ENCODE measurements at places on chromosomes 6 and 20.

DNA sequence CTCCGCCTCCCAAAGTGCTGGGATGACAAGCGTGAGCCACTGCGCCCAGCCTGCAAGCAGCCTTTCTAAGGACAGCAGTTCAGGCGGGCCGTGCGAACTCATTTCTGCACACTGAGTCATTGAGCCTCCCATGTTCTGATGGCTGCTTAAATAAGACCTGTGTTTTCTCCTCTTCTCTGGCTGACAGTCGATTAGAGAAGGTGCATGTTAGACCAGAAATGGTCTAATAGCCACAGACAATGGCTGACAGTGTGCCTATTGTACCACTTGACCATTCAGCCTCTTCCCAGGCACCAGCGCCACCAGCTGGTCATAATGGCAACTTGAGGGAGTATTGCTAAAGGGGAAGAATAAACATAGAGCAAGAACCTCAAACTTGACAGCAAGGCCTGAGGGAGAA lies 6.2 kb downstream of the CST11 start:
- peak; percentile 24 for DNase-seq

GRCh38 chr20:9206486-9206885 lies 137.6 kb downstream of the PLCB4 start:
- no peak for DNase-seq

GRCh38 chr20:34083137-34083536 lies 28.9 kb downstream of the EIF2S2 start:
- DNase-seq: no peak

DNA sequence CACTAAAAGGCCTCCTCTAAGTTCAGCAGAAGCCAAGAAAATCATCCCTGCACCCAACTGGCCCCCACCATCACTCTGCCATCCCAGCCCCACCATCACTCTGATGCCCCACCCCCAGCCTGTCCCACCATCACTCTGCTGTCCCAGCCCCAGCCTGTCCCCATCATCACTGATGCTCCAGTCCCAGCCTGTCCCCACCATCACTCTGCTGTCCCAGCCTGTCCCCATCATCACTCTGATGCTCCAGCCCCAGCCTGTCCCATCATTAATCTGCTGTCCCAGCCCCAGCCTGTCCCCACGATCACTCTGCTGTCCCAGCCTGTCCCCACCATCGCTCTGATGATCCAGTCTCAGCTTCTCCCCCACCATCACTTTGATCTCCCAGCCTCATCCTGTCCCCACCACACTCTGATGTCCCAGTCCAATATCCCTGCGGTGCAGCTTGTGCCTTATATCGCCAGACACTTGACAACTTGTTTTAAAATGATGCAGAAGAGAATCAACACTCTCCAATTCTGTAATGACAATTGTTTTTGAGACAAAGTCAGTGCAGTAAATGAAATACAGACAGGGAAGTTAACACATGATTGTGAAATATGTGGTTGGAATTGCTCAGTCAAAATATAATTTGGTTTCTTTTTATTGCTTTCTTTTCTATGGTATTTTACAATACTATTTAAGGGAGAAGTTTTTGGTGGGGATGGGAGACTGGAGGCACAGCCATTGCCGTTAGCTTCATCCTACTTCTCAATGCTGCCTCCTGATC lies 100.8 kb downstream of the TNFAIP3 start:
- no peak for DNase-seq

DNA sequence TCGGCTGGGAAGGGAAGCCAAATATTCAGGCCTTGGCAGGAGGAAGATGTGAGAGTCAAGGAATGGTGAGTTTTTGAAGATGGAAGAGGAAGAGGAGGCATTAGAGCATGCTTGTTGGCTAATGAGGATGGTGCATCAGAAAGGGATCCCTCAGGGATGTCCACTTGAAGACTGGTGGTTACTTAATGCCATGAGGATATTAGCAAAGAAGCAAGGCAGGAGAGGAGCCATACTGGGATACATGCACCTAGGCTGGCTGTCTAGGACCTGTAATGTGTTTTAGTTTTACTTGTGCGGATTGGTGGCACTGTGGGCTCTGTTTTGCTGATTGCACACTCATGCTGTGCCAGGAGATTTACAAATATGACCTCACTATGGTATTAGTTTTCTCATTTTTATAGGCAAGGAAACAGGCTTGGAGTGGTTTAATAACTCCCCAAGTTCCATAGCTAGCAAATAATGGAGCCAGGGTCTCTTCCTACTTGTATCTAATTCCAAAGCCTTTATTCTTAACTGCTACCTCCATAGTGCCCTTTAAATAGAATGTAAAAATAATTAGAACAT lies 37.8 kb downstream of the NCOA7 start:
- no peak for DNase-seq

DNA sequence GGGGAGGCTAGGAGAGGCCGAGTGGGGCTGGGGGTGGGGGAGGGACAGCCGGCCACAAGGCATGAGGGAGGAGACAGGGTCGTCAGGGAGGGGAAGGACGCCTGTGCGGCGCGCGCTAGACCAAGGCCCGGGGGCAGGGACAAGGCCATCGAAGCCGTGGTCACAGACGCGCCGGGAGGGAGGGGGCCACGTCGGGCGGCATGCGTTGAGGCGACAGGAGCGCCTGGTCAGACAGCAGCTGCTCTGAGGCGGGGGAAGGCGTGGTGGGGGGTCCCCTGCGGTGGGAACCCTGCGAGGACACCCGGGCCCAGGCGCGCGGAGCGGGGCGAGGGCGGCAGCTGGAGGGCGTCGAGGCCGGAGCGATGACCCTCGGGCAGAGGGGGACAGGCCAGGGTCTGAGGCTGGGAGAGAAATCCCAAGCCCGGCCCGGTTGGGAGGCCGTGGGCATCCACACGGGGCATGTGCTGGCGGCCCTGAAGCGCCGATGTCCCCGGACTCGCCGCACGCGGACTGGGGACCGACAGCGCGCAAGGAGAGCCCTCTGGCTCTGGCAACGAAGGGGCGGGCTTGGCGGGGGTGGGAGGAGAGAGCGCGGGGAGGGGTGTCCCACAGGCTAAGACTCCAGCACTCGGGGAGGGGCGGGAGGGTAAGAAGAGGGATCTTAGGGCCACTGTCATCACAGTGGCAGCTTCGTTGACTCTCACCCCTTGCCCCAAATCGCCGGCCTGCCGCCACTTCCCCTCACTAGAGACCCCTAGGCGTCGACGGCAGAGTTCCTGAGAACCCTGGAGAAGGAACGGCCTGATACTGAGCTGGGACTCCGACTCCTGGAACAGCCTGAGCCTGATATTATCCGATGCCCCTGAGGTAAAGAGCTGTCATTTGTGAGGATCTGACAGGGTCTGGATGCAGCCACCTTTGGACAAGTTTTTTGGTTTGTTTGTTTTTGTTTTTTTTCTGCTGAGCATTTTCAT lies 5.0 kb downstream of the TMEM239 start:
- no peak for DNase-seq

DNA sequence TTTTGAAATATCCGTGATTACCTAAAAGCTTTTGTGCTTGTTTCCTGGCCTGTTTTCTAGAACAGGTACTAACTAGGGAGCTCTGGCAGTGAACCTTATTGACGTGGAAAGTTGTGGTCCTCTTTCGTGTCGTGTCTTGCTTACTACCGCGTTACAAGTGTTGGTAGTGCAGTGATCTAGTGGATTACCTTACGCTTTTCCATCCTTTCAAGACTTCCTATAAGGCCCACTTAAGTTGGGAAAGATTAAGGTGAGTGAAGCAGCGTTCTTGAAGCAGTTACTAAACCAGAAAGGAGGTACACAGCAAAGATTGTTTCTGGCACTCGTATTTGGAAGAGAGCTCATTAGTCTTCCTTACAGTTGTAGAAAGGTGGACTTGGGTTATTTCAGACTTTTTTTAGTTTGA lies 1.9 kb downstream of the PNRC1 start:
- DNase-seq: no peak

- no peak for DNase-seq
These were observed 93.2 kb downstream of the TBX18 start for GRCh38 chr6:84671183-84671582.

DNA sequence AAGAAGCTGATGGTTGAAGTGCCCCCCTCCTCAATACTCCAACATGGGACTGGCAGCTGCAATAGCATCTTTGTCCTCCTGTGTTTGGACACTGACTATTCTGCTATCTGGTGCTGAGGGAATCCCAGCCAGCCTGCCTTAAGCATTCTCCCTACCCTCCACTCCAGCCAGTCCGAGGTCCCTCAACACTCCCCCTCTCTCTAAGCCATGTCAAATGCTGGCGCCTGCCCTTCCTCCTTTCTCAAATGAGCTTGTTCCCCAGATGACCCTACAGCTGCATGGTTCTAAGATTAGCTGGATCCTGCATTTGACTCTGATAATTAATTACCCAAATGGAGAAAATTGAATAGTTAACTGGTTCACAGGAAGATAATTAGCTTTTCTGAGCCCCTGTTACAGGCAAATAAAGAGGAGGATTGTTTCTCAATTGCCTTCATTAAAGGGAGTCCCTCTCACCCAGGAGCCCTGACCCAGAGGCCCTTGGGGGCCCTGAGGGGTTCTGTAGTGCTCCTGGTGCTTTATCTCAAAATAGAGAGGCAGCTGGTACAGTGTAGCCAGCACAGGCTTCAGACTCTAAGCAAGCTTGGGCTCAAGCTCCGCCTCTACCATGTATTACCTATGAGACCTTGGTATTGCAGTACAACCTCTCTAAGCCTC lies 37.9 kb upstream of the CHD6 start:
- DNase-seq: no peak

DNA sequence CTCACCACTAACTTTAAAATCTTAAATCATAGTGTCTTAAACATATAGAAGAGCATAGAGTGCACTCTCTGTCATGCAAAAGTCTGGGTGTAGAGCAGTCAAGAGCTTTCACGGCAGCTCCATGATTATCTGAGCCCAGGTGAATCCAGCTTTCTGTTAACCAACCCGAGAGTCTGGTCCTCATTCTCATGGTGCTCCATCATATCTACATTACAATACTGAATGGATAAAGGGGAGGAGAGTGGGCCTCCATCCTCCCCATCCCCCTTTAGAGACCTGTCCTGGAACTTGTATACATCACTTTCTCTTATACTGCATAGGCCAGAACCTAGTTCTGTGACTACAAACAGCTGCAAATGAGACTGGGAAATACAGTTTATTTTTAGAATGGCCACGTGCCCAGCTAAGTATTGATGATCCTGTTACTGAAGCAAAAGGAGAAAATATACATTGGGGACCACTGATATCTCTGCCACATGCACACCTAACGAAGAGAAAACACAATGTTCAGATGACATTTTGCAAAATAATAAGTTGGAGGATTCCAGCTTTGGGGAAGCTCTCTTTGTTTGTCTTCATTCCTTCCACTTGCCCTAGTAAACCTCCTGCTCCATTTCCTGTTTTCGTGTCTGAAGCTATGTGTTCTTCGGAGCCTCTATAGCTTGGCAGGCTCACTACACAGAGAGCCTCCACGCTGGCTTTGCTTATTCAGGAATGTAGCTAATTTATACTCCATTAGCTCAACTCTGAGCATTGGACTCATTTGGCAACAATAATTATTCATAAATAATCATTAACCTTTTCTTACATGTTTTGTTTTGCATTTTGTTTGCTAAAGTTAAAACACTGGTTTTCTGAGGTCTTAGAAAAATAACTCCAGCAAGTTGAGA lies 110.1 kb downstream of the IYD start:
- no peak for DNase-seq

- DNase-seq: no peak
These were observed 101.2 kb downstream of the ERMARD start for GRCh38 chr6:169852504-169853195.

GRCh38 chr20:33568378-33568777 lies 78.5 kb downstream of the CBFA2T2 start:
- no peak for DNase-seq

- no peak for DNase-seq
These were observed 49.2 kb downstream of the GNAS start for GRCh38 chr20:58901488-58902402.

All from stimulated activated CD4-positive, alpha-beta T cell treated with anti-CD3 and anti-CD28 coated beads, Interleukin-4, amount 100 ng/mL, for 1 hour (primary cell).